ENCODE measurements at places on chromosomes 6 and 20.
A peak's percentile ranks its signal among the peaks of the same experiment; 100 is the strongest.

GRCh38 chr6:110800839-110801196, 14.5 kb downstream of the CDK19 start:
- DNase-seq = no peak

DNA sequence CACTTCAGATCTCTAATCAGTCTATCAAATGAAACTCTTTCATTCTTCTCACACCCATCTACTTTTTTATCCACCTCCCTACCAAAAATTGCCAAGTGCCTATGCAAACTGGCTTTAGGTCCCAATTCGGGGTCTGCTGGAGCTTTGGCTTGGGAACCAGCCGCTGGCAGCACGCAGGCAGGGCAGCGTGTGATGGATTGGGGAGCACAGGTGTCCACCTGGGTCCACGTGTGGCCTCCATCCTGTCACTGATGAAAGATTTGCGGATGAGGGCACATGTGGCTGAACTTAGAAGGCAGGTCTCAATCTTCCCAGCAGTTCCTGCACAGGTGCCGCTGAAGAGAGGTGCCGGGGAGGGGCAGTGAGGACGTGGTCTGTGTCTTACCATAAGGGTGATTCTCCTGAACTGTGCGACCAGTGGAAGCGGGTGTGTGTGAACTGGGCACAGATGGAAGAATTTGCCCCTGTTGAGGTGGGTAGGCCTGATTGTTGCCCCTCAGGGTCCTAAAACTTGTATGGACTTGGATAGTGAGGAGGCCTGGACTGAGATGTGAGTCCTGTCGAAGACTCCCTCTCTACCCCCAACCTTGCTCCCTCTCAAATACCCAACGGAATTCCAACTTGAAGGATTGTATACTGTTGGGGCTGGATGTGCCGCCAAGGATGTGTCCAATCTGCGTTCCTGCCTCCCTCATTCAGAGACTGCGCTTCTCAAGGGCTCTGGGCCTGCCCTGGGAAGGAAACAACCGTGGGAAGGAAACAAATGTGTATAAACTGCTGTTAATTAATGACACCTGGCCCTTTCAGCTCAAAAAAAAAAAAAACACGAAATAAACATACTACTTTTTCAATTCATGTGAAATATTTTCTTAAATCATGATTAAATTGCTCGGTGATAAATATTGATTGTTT, 18.4 kb upstream of the RAET1L start:
- DNase-seq = no peak

DNA sequence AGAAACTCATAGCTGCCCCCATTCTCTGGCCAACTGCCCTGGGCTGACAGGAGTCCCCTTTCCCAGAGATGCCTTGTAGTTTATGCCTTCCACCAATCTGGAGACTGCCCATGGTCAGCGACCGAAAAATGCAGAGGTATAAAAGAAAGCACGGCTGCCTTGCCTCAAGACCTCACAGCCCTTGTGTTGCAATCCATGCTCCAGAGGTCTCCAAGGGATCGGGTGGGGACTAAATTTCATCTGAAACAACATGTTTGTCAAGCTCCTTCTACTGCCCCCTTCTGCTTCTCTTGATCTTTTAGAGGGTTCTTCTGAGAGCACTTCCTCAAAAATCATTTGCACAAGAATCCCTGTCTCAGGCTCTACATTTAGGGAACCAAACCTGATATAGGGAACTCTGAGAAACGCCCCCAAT, 128.8 kb downstream of the PLCB1 start:
- no peak for DNase-seq

DNA sequence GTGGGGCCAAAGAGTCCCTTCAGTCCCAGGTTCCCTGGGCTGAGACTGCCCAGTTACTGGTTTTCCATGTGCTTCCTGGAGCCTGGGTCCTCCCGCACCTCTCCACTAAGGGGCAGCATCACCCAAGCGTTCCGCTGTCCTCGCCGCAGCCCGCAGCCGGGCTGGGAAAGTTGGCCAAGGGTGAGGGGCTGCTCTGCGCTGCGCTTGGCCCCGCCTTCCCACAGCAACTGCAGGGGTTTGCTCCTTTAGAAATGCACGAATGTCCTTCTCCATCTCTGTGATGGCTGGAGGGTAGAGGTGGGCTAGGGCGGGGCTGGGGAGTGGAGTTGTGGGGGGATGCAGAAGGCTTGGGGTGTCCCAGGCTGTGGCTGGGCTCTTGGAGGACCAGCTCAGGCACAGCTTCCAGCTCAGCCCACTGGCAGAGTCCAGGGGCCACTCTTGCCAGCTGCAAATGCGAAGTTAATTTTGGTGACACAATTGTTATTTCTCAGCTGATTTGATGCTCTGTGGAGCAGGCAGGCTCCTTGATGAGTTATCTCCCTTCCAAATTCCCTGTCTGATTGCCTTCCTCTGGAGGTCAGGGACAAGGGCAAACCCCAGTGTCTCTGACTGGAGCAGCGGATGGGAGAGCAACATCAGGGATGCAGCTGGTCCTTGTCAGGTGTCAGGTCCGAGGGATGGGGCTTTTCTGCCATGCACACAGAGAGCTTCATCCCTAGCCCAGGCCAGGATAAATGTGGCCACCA, 63.2 kb downstream of the NOL4L start:
- DNase-seq = peak; percentile 80

Data from muscle of back (tissue), 13 donors.